ENCODE measurements at places on chromosomes 13 and 19. TPM values are rescaled to one million over a fixed set of nuclear protein-coding genes. Genes with fewer than 3 reads are reported as not detected.

WDR88 gene
- not detected for total RNA-seq

IL17D gene
- 7.1 TPM for total RNA-seq

IGFL3 gene
- total RNA-seq = not detected

GFY gene
- total RNA-seq = not detected

COG3 gene
- 23.9 TPM for total RNA-seq

ASF1B gene
- total RNA-seq = 1.7 TPM

CEACAM4 gene
- total RNA-seq = 0.35 TPM

INAFM1 gene
- 33.5 TPM for total RNA-seq

MAST1 gene
- 0.83 TPM for total RNA-seq

DNA sequence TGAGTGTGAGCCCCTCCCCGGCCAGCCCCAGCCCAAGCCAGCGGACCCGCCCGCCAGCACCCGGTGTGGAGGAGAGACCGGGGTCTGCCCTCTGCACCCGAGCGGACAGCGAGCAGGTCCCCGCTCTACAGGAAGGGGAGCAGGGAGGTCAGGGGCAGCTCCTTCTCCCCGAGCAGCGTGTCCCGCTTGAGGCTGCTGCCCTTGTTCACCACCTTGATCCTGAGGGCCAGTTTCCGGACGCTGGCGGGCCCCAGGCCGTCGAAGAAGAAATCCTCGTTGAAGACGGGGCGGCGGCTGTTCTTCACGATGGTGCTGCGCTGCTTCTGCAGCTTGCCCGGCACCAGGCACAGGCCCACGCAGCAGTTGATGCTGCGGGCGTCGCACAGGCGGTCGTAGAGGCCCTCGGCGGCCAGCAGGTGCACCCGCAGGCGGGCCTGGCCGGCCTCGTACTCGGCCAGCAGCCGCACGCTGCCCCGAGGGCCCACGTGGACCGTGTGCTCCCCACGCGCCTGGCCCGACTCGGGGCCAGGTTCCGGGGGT, 1.9 kb downstream of the C2CD4C start:
- no peak for DNase-seq

GRCh38 chr19:32624410-32624809, 43.4 kb downstream of the PDCD5 start:
- DNase-seq = no peak

GRCh38 chr13:67438465-67438864, 208.3 kb upstream of the PCDH9 start:
- no peak for DNase-seq

GRCh38 chr13:74056801-74057542, 77.2 kb downstream of the KLF12 start:
- no peak for DNase-seq

DNA sequence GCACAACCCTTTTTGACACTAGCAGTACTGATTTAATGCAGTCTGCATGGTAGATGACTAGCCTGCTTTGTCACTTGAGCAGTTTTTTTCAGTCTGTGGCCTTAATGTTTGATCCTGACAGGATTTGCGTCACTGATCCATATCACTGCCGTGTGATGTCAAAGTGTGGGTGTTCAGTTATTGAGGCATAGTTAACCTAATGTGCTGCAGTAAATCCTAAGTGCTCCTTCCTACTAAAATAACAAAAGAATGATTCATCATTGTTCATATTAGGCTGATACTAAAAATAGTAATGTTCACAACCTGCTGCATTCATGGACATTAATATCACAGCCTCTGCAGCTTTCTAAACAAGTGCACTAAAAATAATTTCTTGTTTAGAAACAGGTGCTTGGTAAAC, 121.9 kb upstream of the MLNR start:
- DNase-seq = peak; percentile 37

DNA sequence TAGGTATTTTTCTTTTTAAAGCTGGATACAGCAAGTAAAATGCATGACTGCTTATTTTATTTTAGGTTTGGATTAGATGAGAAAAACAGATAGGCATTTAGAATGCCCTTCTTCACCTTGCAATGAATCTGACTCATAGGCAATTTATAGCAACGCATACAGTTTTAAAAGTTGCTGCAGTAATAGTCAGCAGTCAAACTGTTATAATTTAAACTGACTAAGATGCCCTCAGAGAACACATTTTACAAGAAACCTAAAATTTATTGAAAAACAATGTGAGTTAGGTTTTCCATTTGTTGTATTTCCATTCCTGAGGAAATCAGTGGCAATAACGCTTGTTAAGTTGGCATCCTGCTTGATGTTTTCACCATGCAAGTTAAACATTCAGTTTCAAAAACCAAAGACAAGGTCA, 1128.2 kb upstream of the PCDH9 start:
- DNase-seq = no peak

DNA sequence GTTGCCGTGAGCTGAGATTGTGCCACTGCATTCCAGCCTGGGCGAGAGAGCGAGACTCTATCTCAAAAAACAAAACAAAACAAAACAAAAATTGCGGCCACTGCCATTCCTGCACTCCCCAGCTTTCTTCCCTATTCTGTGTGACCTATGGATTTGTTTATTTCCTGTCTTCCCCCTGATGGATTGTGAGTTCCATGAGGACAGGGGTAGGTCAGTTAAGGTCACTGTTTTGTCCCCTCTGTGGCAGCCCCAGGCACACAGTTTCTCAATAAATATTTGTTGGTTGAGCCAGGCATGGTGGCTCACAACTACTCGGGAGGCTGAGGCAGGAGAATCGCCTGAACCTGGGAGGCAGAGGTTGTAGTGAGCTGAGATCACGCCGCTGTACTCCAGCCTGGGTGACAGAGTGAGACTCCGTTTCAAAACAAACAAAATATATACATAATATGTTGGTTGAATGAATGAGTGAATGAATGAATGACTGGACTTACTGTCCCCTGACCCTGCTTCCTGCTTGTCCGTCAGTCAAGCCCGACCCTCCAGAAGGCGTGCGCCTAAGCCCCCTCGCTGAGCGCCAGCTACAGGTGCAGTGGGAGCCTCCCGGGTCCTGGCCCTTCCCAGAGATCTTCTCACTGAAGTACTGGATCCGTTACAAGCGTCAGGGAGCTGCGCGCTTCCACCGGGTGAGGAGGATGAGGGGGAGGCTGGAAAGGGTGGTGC, 5.0 kb downstream of the EBI3 start:
- no peak for DNase-seq

DNA sequence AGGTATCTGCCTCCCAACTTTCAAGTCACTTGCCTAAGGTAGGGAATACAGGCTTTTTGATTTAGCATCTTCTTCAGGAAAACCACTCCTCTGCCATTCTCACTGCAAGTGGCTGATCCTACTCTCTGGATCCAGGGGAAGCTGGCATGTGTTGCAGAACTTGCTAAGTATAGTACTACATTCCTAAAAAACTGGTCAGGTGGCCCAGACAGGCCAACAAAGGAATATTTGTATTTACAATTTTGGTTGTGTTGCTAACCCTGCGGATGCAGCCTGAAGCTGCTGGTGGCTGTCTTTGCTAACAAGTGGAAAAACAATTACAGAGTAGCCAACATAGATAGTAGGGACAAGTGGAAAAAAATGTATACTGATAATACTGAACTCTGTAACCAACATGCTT, 222.5 kb upstream of the STARD13 start:
- DNase-seq = no peak

DNA sequence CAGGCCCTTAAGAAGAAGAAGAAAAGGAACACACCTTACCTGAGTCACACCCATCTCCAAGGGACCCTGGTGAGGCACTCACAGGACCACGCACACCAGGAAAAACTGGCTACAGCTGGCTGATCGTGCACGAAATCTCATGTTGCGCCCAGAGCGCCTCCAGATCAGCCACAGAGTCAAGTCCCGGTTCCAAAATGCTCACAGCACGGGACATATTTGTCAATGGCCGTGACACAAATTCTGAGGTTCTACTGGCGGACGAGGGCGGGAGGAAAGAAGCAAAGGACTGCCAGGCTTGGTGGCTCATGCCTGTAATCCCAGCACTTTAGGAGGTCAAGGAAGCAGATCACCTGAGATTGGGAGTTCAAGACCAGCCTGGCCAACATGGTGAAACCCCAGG, 21.5 kb downstream of the SH3GL1 start:
- DNase-seq = no peak

DNA sequence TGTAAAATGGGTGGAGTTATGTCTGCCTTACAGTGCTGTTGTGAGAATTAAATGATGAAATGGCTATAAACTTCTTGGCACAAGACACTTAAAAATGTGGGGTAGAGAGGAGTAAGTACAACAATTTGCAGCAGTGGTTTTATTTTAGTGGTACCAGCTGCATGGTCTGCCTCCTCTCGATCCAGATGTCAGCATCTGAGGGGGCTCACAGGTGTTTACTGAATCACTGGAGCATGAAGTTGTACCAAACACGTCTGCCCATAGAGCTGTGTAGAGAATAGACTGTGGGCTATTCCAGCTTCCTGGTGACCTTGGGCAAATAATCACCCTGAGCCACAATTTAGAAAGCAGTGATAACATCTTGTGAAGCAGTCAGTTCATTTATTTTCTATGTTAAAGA, 11.1 kb downstream of the SLC10A2 start:
- no peak for DNase-seq

DNA sequence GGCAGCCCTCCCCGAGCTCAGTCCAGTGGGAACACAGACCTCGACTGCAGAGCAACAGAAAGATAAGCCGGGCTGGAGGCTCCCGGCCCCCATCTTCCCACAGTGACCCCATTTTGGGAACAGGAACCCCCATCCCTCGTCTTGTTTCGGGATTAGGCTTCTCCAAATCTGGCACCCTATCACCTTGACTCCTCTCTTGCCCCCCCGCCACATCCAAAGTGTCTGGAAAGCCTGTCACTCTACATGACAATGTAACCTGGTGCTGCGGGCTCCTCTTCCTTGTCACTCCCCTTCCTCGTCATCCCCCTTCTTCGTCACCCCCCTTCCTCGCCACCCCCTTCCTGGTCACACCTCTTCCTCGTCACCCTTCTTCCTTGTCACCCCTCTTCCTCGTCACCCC, 10.1 kb downstream of the PAK4 start:
- no peak for DNase-seq

DNA sequence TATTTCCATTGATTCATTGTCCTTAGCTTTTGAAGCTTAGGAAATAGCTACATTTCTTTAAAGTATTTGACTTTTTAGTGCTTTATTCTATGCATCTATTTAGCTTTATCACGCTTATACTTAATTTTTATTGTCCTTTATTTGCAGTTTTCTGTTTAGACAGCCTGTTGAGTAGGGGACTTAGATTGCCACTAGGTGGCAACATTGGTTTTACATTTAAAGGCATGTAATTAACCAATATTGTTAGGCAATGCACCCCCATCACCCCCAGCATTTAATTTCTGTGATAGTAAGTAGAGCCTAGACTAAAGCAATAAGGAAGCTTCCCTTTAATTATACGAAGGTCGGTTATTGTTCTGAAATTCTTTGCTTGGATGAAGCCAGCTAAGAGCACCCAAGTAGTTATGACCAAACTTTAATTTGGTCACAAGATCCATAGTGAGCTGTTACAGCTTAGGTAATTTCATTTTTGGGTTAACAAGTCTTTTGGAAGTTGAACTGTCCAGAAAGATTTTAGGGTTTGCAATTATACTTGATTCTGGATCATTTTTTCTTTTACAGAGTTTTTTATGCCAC, 36.5 kb downstream of the B3GLCT start:
- no peak for DNase-seq

- no peak for DNase-seq
Measured at GRCh38 chr19:6588508-6589345, 2.2 kb downstream of the CD70 start.

- no peak for DNase-seq
Measured at GRCh38 chr13:77136902-77137420, 110.0 kb upstream of the FBXL3 start.

- peak; percentile 98 for DNase-seq
Measured at GRCh38 chr19:39445196-39446111, at the start of gene SUPT5H. TSS of gene SUPT5H (plus strand) at chr19:39445582. CDS start at chr19:39445891, 309 bp downstream.

DNA sequence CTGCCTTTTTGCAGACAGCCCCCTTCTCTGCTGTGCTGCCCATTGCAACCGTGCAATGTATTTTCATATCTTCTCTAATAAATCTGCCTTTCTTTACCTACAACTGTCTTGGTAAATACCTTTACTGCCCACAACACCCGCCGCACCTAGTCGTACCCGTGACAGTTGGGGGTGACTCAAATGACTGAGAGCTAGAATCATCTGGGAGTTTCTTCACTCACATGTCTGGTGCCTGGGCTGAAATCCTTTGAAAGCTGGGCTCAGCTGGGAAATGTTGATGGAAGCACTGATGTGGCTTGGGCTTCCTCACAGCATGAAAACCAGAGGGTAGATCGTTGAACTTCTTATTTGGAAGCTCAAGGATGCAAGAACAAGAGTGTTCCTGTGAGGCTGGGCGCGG, 2.8 kb upstream of the PNMA8A start:
- no peak for DNase-seq

- no peak for DNase-seq
Measured at GRCh38 chr13:94020833-94021232, 458.6 kb downstream of the DCT start.

DNA sequence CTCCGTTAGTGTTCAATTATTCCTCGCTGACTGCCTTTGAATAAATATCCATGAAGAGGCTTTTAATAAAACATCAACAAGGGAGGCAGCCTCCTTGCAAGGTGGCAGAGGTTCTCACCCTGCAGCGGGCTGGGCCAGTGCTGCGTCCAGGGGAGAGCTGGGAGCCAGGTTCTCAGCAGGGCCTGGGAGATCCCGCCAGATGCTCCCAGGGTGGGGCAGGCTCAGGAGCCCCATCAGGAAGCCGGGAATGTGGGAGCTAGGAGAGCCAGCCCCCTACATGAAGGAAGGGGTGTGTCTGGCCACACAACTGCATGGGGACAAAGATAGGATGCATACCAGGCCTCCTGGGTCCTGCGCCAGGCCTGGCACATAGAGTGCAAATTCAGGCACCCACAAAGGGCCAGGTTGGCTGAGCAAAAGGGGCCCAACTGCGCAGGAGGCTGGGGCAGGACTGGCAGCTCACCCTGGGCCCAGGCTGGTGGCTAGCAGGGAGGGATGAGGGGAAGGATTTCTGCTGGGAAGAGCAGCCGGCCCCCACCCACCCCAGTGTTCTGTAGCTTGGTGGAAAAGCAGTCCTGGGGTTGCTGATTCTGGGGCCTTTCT, 22.8 kb downstream of the VSTM2B start:
- no peak for DNase-seq

- DNase-seq = no peak
Measured at GRCh38 chr13:98032168-98032567, 78.7 kb downstream of the IPO5 start.

DNA sequence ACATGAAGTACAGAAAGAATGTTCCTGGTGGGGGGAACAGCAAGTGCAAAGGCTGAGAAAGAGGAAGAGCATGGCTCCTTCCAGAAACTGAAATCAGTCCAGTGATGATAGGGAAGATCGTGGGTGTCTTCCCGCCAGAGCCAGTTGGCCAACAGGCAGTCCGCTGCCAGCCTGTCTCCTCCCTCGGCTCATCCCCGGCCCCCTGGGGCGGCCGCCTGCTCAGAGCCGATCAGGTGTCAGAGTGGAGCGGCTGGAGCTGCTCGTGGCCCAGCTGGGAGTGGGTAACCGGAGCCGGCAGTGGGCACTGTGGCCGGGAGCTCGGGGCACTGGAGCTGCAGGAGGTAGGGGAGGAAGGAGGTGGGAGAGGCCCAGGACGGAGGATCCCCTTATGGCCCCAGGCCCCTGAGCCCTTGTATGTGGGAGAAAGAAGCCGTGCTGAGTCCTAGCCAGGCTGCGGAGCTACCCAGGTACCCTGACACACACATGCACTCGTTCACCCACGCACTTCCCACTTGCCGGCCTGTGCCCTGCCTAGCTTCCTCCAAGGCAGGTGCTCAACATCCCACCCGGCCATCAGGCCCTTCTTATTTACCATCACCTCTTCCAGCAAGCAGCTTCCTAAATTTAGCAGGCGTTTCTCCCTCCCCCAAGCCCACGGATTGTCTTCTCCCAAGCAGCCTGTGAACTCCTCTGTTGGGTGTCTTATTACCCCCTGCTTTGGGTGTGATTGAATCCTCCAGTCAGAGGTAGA, 1.7 kb downstream of the ANKRD24 start:
- DNase-seq = no peak
